Heart right ventricle (tissue), 16 donors: ENCODE measurements at places on chromosomes 3 and 15. TPM values are rescaled to one million over a fixed set of nuclear protein-coding genes. Genes with fewer than 3 reads are reported as not detected.
A peak's percentile ranks its signal among the peaks of the same experiment; 100 is the strongest.

DNA sequence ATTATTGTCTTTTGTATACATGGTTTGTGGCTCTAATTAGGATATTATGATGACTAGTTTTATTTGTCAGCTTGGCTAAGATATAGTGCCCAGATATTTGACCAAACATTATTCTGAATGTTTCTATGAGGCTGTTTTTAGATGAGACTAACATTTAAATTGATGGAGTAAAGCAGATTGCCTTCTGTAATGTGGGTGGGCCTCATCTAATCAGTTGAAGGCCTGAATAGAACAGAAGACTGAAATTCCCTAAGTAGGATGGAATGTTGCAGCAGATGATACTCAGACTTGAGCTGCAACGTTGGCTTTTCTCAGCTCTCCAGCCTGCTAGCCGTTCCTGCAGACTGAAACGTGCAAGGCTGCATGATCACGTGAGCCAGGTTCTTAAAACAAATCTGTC, 546.5 kb downstream of the EDEM1 start:
- H3K27ac ChIP-seq, result no peak overlapping the region
- H3K36me3 ChIP-seq, result no peaks in the 10 kb centered on the region
- H3K4me1 ChIP-seq, result no peaks in the 10 kb centered on the region
- DNase-seq, result no peak

The ANKRD34C gene
- total RNA-seq, result 0.10 TPM

The FOXB1 gene
- total RNA-seq, result not detected

DNA sequence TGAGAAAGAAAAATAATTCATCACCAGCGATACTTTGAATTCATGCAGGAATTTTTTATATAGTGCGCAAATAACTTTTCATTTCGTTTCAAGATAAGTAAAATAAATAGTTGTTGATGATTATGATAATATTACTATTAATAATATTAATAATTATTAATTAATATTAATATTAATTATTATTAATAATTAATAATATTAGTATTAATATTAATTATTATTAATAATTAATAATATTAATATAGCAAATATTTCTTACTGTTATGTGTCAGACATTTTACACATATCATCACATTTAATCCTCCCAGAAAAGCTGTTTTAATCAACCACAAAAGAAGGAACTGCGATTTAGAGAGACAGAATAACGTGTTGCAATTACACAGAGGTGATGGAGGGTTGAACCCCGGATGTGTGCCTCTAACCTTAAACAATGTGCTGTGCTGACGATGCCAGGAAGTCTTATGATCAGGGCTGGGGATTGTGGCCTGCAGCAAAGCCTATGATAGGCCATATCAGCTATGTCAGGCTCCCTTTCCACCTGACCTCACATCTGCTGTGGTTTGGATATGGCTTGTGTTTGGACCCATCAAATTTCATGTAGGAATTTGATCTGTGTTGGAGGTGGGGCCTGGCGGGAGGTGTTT, 263.5 kb upstream of the NR2F2 start:
- H3K4me3 ChIP-seq, result no peak overlapping the region
- no peak for DNase-seq
- no peaks in the 10 kb centered on the region for H3K4me1 ChIP-seq
- H3K27ac ChIP-seq, result no peak overlapping the region

The RAD54L2 gene
- total RNA-seq, result 14.5 TPM

- H3K27ac ChIP-seq, result peak overlapping the region; percentile 8
- DNase-seq, result no peak
- H3K4me3 ChIP-seq, result no peak overlapping the region
- peaks cover 5% of the 10 kb centered on the region for H3K27me3 ChIP-seq
Observed at GRCh38 chr15:81362790-81363189, 11.2 kb downstream of the TMC3 start.

GRCh38 chr3:94251566-94251965, 188.7 kb downstream of the NSUN3 start:
- no peaks in the 10 kb centered on the region for H3K4me1 ChIP-seq
- no peaks in the 10 kb centered on the region for H3K27me3 ChIP-seq
- no peak overlapping the region for H3K27ac ChIP-seq
- DNase-seq, result no peak

The RHCG gene
- not detected for total RNA-seq

DNA sequence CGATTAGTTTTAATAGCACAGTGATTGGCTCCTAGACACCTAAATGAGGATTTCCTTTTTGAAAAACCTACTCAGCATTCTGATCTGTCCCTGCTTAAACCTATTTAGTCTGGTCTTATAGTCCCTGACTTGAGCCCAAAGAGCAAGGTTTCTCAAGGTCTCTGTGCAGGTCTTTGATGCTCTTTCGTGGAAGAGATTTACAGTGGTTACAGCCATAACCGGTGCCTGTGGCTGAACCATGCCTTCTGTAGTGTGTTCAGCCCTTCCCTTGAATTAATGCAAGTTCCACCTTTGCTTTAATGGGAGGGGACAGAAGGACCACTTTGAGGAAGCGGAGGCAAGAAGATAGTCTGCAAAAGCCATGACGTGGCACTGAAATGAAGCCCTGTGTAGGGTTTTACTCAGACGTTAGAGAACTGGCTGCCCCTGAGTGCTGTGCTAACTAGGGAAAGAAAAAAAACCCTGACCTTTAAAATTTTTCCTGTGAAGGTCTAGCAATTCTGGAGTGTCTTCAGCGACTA, 43.0 kb downstream of the ZBTB38 start:
- peak overlapping the region; percentile 40 for H3K4me3 ChIP-seq
- peak overlapping the region; percentile 91 for H3K27ac ChIP-seq
- H3K4me1 ChIP-seq, result peaks cover 99% of the 10 kb centered on the region
- no peak for DNase-seq
- no peaks in the 10 kb centered on the region for H3K27me3 ChIP-seq

The CIP2A gene
- 1.8 TPM for total RNA-seq

- peaks cover 14% of the 10 kb centered on the region for H3K4me1 ChIP-seq
- no peak for DNase-seq
- H3K36me3 ChIP-seq, result no peaks in the 10 kb centered on the region
- H3K27ac ChIP-seq, result peak overlapping the region; percentile 55
Observed at GRCh38 chr15:90362936-90363212, 10.8 kb downstream of the ZNF774 start.

GRCh38 chr15:75869446-75869845, 26.2 kb downstream of the UBE2Q2 start:
- H3K4me1 ChIP-seq, result peaks cover 2% of the 10 kb centered on the region
- no peak overlapping the region for H3K4me3 ChIP-seq
- no peaks in the 10 kb centered on the region for H3K27me3 ChIP-seq
